Effector CD4-positive, alpha-beta T cell (primary cell): ENCODE measurements at places on chromosomes 7 and 10.

DNA sequence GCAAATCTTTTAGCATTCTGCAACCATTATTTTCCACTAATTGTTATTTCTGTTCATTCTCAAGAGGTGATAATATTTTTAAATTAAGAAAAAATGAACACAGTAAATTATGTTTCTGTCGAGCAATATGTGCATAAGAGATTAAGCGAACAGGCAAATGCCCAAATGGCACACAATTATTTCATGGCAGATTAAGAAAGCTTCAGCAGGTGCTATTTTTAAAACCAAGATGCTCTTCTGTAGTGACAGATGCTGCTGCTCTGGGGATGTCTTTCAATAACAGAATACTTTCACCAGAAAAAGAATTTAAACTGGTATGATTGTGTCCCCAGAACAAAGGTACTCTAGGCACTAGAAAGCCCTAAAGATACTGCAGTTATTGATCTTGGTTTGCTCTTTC lies 412.7 kb upstream of the SORCS1 start:
- no peak for DNase-seq

DNA sequence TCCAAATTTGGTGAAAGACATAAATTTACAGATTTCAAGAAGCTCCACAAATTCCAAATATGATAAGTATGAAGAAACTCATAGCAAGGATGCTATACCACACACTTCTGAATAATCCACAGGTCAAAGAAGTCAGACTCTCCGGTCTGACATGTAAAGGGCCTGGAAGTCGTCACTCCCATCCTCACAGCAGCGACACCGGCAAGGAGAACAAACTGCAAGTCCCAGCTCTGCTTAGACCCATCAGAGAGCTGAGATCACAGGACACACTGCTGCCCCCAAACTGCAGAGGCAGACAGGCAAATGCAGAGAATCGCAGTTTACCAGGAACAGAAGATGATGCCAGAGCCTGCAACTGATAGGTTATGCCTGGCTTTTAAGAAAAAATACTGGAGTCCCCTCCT lies 62.0 kb downstream of the AMZ1 start:
- DNase-seq = no peak

DNA sequence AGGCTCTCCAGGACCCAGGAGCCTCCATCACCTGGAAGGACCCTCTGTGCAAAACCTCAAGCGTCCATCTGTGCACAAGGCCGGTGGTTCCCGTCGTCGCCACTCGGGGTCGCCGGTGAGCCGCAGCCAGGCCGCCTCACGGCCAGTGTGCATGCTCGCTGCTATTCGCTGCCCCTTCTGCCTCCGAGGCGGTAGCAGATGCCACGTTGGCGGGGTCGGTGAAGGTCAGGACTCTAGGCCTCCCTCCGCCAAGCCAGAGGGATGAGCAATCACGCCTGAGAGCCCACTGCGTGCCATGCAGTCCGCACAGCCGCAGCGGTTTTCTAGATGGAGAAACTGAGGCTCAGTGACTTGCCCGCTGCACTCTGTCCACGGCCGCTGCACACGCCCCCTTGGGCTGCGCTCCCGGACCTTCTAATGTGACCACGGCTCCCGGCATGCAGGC lies 5.7 kb downstream of the UPK3B start:
- peak; percentile 37 for DNase-seq

DNA sequence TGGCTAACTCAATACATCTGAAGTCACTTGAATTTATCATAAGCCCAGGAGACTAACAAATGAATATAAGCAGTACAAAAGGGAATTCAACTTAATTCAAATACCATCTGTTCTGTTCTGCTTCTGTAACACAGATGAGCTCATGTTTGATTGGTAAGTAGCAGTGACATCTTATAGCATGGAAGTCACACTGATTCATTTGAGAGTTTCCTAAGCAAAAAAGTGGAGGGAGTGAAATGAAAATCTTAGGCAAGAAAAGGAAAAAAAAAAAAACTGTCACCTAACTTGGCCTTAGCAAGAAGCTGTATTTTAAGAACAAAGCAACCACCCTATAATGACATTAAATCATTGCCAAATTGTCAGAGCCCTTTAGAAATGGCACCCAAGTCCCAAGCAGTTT lies 49.5 kb downstream of the SMURF1 start:
- DNase-seq = no peak

DNA sequence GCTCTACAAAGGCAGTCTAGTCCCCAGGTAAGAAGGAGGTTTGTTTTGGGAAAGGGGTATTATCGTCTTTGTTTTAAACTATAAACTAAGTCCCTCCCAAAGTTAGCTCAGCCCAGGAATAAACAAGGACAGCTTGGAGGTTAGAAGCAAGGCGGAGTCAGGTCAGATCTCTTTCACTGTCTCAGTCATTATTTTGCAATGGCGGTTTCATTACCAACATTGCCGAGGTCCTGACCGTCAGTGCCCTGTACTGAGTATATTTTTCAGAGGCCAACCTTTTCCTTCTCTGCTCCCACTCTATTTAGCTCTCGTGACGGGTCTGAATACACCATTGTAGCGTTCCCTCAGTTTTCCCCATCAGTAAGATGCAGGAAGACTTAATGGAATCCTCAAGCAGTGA lies 184.5 kb downstream of the PRKCQ start:
- DNase-seq = no peak
